Activated CD8-positive, alpha-beta T cell treated with anti-CD3 and anti-CD28 coated beads for 36 hours (primary cell): ENCODE measurements at places on chromosomes 5 and 9.
A peak's percentile ranks its signal among the peaks of the same experiment; 100 is the strongest.

DNA sequence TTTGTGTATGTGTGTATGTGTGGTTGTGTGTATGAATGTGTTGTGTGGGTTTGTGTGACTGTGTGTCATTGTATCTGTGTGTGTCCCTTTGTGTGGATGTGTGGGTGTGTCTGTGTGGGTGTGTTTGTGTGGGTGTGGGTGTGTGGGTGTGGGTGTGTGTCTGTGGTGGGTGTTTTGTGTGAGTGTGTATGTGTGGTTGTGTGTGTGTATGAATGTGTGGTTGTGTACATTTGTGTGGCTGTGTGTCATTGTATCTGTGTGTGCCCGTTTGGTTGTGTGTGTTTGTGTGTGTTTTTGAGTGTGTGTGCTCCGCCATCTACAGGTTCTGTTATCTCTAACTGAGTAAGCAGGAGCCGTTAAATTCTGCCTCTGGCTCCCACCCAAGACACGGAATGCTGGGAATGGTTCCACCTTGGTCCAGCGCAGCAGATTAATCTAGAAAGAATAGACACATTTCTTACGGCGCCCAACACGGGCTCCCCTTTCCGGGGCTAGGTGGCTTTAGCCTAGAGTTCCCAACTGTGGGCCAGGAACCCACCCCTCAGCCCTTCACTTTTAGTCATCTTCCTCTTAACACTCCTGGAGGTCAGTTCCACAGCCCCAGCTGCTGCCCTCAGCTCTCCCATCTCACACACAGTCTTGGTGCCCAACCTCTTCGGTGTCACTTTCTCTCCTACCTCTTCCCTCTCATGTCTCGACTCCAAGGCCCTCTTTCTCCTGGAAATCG is 197.1 kb downstream of the TTLL11 start:
- DNase-seq, result no peak

DNA sequence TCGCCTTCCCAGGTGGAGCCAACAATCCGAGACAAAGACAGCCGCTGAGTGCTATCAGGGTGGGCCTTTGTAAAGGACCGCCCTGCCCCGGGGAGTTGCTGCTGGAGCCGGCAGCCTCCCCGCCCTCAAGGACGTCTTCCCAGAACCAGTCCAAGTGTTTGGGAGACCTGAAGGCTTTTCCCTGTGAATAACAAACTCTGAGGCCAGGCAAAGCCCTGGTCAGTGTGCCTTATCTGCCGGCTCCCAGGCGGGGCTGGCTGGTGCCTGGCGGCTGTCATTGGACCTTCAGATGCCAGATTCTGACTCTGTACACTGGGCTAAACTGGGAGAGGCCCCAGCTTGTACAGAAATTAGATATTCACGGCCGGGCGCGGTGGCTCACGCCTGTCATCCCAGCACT is 2.1 kb downstream of the SLC9A3 start:
- no peak for DNase-seq

GRCh38 chr5:107476783-107477182 is 194.0 kb downstream of the EFNA5 start:
- peak; percentile 36 for DNase-seq

DNA sequence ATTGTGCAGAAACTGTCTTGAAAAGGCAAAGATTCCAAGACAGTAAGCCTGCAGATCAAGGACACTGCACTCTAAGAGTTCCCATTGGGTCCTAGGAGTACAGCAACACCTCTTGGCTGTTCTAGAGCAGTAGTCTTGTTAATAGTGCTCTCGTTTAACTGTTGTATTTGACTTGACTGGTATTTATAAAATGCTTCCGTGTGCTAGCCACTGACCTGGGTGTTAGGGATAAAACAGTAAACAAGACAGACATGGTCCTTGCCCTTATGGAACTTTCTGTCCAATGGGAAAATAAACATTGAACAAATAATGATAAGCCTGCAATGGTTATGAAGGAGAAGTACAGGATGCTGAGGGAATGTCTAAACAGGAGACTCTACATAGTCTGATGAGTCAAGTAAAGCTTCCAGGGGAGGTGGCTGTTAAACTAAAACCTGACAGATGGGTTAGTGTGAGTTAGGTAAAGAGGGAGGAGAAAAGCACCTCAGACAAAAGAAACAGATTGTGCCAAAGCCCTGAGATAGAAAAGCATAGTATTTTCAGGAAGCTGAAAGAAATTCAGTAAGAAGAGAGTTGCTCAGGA is 33.3 kb downstream of the TDRD7 start:
- no peak for DNase-seq

DNA sequence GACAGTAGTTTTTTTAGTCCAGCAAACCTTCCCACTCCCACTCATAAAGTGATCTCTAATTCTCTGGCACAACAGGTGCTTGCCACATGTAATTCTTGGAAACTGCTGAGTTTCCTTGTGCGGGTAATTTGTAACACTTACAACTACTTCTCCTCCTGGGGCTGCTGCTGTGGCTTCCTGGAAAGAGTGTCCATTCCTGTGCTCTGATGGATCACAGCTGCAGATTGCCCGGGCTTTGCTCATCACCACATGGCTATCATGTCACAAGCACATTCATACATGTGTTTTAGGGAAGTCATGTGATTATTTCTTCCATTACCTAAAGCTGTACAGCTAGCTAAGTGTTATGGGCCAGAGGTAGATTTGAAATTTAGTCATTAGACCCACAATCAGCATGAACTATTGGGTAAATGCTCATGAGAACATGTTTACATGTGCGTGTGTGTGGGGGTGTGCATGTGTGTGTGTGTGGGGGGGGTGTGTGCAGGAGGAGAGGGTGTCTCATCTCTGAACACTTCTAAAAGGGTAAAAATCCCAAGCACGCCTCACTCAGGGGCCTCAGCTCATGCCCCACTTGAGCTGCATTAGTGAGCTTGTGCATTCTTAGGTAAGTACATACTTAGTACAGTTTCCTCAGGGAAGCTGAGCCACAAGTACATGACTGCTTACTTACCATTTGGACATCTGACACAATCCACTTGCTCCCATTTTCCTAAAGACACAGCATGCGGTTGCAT is 118.1 kb upstream of the CCDC112 start:
- no peak for DNase-seq

DNA sequence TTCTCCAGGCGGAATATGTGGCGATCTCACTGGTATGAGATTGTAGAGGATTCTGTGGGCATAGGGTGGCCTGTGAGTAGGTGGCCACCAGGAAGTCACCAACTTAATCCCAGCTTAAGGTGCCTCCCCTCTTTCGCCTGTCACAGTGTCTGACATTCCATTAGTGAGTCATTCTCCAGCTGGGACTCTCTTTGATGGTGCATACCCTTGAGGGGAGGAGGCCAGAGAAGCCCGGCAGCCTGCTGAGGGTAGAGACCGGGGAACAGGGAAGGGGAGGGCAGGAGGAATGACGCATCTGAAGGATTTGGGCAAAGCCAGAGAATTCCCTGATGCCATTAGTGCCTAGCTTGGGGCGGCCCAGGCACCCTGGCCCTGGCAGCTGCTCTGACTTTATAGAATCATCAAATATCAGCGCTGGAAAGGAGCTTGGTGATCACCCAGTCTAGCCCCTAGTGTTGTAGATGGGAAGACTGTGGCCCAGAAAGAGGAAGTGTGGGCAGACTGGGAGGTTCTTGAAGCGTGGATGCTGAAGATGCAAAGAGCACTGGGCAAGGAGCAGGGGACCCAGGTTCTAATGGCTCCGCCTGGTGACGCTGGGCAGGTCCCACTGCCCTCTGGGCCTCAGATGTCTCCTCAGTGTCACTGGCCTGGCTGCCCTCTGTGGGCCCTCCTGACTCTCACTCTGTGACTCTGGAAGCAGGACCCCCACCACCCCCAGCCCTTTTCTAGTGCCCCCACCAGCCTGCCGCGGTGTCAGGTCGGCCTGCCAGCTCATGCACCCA is 41.4 kb downstream of the DAB2IP start:
- DNase-seq, result no peak

DNA sequence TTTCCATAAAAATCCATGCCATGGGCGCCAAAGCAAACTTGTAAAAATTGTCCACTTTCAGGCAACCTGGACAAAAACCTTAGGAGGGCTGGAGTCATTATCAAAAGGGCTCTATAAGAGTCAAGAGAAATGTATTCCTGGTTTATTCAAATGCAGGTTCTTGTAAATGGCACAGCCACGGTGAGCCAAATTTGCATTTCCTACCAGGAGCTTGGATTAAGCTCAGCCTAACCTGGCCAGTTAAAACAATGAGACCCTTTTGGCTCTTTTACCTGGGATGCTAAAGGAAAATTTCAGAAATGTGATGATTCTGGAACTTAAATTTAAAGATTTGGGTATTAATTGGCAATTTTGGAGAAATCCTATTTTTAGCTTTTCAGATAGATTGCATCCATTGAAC is 8.9 kb upstream of the ZNF474 start:
- no peak for DNase-seq

GRCh38 chr9:71157731-71158130 is 36.3 kb upstream of the TRPM3 start:
- no peak for DNase-seq

GRCh38 chr9:112132356-112132755 is 42.7 kb downstream of the SUSD1 start:
- no peak for DNase-seq

GRCh38 chr9:88065619-88066018 is 72.7 kb downstream of the SPATA31C2 start:
- no peak for DNase-seq

- no peak for DNase-seq
Observed at GRCh38 chr5:90641528-90641927, 82.9 kb downstream of the ADGRV1 start.

DNA sequence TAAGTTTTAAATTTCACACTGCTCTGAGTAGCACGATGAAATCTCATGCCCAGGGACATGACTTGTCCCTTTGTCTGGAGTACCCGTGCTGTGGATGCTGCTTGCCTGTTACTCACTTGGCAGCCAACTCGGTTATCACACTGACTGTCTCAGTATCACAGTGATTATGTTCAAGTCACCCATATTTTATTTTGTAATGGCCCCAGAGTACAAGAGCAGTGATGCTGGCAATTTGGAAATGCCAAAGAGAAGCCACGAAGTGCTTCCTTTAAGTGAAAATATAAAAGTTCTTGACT is 22.8 kb upstream of the SCGB3A2 start:
- DNase-seq, result no peak

GRCh38 chr9:136544548-136544963 is 1.3 kb downstream of the NOTCH1 start:
- peak; percentile 82 for DNase-seq

GRCh38 chr9:128022886-128023285 is 42.1 kb upstream of the EEIG1 start:
- no peak for DNase-seq

- DNase-seq, result no peak
Observed at GRCh38 chr5:160685219-160685618, 166.8 kb downstream of the ATP10B start.

DNA sequence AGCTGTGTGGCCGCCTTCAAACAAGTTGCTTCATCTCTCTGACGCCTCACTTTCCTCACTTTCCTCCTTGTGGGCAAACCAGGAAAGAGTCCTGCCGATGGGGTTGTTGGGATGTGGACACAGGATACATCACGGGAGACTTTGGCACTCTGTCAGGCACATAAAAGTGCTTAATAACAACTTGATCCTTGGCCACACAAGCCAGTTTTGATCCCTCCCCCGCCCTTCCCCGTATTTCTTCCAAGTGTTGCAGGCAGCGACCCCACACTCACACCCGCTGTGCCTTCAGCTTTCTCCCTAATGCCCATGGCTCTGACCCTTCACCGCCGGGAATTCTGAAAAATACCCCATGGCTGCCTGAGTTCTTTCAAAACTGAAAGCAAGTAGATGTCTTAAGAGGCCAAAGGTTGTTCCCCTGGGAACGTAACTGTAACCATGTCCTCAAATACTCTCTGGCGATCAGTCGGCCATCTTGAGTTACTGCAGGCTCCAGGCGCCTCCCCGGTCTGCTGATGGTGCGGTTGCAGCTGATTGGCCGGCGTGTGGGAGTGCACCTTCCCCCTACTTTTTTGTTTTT is 59.8 kb downstream of the ARHGEF37 start:
- DNase-seq, result no peak

DNA sequence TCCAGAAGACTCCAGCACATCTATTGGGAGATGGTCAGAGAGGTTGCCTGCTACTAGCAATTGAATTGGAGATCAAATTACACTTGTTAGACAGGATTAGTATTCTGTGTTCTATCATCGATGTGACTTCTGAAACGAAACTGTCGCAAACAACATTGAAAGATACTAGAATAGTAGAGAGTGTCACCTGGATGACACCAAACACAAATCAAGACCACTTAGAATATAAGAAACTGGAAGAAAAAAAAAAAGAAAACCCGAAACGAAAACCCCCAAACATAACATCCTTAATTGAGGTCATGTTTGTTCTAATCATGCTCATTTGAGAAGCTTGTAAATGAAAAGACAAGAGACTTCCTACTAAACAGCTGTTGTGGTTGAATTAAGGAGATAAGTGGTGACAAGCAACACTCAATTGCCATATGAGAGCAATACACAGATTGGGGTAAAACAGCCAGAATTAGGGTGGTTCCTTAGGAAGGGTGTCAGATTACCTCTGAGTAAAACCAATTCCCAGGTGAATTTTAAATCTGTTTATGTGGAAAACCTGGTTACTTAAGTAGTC is 97.6 kb downstream of the BASP1 start:
- no peak for DNase-seq

DNA sequence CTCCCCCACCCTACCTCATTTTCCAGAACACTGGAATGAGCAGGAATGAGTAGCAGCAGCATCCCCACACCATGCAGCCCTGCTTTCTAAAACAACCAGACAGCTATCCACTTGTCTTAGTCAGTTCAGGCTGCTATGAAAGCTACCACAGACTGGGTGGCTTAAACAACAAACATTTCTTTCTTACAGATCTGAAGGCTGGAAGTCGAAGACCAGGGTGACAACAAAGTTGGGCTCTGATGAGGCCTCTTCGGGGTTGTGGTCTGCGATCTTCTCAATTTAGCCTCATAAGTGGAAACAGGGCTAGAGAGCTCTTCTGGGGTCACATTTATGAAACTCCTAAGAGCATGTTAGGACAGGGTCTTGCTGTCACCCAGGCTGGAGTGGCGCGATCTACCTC is 38.9 kb downstream of the LPAR1 start:
- no peak for DNase-seq

GRCh38 chr9:123551734-123552133 is 195.7 kb downstream of the CRB2 start:
- no peak for DNase-seq

DNA sequence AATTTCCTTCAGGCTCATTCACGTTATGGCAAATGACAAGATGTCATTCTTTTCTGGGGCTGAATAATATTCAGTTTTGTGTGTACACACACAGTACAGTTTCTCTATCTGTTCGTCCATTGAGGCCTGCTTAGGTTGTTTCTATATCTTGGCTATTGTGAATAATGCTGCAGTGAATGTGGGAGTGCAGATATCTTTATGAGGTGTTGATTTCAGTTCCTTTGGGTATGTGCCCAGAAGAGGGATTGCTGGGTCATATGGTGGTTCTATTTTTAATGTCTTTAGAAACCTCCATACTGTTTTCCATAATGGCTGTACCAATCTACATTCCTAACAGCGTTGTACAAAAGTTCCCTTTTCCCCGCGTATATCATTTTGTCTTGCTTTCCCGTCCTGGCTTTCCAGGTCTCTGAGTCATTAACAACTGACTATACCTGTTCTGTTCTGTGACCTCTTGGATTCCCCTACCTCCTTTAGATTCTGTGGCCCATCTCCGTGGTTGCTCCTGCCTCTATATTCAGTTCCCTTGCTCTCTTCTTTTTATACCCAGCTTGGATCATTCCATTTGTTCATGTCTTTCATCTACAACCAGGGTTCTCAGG is 6.8 kb downstream of the SNX30 start:
- DNase-seq, result no peak

GRCh38 chr5:167765352-167765751 is 526.1 kb upstream of the WWC1 start:
- no peak for DNase-seq
